Activated naive CD4-positive, alpha-beta T cell treated with anti-CD3 and anti-CD28 coated beads, Interleukin-2, amount 50 U/mL, for 72 hours (primary cell): ENCODE measurements at places on chromosomes 6 and 20.

DNA sequence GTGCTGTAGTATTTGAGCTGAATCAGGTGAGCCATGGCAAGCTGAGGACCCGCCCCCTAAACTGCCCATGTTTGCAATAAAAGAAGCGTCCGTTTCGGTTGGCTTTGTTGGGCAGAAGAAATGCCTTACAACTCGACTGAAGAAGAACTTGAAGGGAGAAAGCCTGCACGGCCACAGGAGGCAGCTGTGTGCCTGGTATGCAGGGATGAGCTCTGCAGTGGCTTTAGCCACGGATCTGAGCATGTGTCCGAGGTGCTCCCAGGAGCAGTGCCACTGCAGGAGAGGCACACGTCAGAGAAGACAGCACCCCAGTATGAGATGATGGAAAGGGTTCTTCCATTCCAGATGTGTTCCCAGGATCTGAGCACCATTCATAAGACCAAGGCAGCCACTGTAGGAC lies 23.5 kb downstream of the KIZ start:
- no peak for DNase-seq

GRCh38 chr6:133959667-133960368 lies 6.8 kb downstream of the TBPL1 start:
- DNase-seq = no peak

- no peak for DNase-seq
Measured at GRCh38 chr6:119156757-119157505, 78.5 kb upstream of the FAM184A start.

DNA sequence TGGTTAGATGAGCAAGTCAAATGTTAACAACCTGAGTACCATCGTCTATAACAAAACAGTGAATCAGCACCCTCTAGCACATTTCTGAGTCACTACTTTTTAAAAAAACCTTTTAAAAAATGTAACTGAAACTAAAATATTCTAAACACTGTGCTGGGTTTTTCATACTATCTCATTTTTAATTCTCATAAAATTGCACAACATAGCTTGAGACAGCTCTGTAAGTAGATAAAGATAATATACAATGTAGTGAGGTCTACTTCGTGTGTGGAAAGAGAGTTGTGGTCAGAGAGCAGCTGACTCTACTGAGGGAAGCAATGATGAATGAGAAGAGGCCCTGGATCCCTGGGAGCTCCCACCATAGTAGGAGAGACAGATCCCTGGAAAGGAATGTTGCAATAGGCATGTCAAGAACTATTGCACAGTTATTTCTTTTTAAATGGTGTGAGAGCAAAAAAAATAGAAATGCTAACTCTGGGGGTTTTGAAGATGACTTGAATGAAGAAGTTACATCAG lies 13.6 kb upstream of the CALHM6 start:
- no peak for DNase-seq

GRCh38 chr20:24938498-24938897 lies 10.6 kb upstream of the CST7 start:
- no peak for DNase-seq

GRCh38 chr6:161477876-161478425 lies 204.1 kb upstream of the AGPAT4 start:
- no peak for DNase-seq

GRCh38 chr6:36065916-36066315 lies 38.3 kb downstream of the MAPK14 start:
- no peak for DNase-seq

DNA sequence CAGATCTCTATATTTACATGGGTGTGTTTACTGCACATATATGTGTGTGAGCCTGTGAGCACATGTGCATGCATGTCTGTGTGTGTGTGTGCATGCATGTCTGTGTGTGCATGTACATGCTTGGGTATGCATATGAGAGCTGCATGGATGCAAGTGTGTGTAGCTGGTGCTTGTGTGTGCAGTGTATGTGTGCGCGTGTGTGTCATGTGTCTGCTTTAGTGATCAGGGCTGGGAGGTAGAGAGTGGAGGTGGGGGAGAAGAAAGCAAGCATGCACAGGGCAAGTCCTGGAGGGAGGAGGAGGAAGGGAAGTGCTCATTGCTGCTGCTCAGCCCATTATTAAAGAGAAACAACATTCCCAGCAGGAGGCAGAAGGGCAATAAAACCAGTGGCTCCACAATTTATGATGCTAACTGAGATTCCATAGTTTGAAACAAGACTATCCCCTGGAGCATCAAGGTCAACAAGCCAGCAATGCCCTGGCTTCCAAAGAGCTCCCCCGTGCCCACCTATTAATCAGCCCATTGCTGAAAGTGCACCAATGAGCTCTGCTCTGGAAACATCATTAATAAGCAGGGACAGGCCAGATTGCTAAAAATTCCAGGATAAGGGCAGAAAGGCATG lies 414.0 kb downstream of the MAFB start:
- no peak for DNase-seq

GRCh38 chr6:154509421-154510143 lies 903 bp downstream of the CNKSR3 start:
- DNase-seq = peak; percentile 39

GRCh38 chr6:167496707-167497106 lies 171.8 kb downstream of the TTLL2 start:
- DNase-seq = no peak

DNA sequence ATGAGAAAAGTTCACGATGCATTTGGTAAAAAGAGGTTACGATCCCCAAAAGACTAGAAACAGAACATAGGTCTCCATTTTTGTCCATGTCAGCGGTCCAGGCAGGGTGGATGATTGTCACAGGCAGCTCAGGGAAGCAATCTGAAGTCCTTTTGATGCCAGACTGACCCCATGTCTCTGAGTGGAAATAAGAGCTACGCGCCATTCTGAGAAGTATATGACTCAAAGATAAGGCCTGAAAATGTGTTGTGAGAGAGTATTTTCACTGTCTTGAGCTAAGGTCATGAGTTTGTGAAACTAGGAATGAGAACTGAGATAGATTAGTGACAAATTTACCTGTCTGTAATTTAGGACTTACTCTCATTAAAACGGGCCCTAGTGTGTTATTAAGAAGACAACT lies 69.5 kb downstream of the LYRM4 start:
- no peak for DNase-seq

DNA sequence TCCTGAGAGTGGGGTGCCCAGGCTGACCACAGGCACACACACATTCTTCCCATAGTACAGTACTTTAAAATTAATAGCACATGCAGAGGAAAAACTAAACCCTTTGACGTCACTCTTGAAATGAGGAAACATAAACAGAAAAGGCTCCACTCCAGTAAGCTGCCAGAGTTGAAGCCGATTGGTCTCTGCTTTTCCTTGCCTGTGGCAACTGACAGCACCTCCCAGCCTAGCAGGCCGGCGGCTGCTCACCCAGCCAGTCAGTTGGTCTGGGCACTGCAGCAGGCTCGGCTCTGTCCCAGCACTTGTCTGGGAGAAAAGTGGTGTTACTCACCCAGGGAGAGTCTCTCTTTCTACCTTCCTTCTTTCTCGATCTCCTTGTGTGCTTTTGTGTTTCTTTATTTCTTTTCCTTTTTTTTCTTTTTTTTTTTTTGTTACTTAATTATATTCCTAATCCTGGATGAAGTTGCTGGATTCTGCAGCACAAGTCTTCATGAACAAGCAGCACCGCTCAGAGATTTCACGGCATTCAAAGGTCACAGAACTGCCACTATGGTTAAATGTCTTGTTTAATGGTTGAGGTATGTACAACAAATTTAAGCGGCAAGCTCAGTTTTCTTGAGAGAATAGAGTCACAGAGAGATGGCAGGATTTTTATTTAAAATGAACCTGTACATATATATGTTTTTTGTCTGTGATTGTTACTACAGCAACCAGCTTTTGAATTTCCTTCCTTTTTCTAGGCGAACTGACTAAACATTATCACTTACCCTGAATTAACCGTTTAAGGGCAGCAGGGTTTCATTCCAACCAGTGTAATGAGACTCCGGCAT lies at the start of gene PDE7B:
PDE7B (plus strand) TSS at position 260 of the 830 bp plus-strand sequence.
- peak; percentile 33 for DNase-seq

GRCh38 chr6:145075425-145075824 lies 659.9 kb downstream of the EPM2A start:
- DNase-seq = no peak

GRCh38 chr6:16069222-16069621 lies 59.7 kb upstream of the MYLIP start:
- DNase-seq = no peak

DNA sequence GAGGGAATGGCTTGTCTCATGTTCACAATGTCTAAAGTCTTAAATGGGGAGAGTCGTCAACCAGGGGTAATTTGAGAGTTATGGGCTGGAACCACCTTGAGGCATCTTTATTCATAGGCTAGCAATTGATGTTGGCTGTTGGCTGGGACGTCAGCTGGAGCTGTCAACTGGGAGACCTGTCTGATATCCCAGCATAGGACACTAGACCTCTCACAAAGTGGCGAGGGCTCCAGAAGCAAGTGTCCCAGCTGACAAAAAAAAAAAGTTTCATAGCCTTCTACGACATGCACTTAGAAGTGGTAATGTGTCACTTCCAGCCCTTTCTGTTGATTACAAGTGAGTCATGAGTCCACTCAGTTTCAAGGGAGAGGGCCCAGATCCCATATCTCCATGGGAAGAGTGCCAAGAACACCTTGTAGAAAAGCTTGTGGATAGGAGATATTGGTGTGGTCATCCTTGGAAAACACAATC lies 278.0 kb downstream of the ESR1 start:
- no peak for DNase-seq

DNA sequence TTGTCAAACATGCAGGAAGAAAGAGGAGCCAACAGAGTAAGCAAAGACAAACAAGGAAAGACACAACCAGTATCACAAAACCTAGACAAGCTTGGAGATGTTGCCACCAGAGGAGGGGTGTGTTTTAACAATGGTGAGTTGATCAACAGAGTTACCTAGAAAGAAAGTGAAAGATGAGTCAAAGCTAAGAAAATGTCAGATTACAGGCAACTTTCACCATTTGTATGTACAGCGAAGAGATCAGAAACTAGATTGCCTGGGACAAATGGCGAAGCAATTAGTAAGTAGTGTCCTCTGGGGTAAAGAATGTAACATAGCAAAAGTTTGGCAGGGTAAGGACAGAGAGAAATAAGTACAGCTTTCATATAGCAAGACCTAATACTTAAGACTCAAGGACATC lies 51.6 kb upstream of the POU3F2 start:
- DNase-seq = no peak

DNA sequence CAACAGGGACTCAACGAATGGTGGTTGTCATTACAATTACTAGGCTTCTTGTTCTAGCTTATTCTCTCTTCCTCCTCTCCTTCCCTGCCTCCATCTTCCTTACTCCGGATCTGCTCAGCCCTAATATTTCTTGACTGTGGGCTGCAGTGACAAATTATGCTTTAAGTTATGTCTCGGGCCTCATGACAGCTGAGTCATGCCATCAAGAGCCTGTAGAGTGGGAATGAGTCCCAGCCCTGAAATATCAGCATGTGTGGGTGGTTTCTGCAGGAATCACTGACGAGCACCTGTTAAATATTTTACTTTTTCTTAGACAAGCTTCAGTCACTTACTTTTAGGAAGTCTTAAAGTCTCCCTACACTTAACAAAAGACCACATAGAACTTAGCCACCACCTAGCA lies 83.1 kb upstream of the CBLN4 start:
- no peak for DNase-seq

GRCh38 chr20:25470045-25470444 lies 62.6 kb downstream of the GINS1 start:
- DNase-seq = peak; percentile 47

DNA sequence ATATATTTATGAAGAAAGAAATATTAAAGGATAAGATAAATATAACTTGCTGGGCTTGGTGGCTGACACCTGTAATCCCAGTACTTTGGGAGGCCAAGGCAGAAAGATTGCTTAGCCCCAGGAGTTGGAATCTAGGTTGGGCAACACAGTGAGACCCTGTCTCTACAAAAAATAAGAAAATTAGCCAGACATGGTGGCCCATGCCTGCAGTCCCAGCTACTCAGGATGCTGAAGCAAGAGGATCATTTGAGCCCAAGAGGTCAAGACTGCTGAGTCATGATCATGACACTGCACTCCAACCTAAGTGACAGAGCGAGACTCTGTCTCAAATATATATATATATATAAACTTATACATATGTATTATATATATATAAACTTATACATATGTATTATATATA lies 164.0 kb downstream of the MRPL14 start:
- DNase-seq = no peak

DNA sequence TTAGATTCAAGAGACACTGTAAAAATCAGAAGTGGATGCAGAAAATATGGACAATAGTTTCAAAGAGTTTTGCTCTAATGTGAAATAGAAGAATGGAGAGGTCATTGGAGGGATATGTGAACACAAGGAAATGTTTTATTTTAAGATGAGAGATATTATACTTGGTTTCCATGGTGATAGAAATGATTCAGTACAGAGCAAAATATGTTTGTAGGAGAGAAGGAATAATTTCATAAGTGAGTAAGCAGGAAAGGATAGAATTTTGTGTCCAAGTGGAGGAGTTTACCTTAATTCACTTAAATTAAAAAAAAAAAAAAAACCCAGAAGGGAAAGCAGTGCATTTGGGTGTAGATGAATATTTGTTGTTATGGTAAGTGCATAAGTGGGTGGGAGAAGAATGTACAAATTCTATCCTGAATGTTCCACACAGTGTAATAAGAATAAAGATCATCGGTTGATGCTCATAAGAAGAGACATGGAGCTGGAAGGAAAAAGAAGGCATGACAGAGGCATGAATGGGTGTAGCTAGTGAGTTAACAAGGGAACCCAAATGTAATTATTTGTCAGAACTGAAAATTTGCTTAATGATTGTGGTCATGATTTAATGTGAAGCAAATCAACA lies 688.9 kb upstream of the GJE1 start:
- DNase-seq = no peak

DNA sequence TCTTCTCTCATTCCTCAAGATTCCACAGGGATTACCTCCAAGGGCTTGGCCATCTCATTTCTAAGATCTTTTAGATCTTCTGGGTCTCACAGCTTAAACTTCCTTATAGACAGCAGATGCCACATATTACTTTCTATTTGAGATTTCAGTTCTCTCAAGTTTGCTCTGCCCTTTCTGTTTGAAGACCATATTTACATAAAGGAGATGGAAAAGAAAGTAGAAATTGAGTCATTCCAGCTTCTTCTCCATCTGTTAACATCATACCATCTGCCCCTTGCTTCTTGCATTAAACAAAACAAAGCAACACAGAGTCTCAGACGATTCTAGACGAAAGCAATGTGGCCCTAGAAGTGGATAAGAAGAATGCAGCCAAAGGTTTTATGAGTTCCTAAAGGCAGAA lies 203.4 kb downstream of the TTLL2 start:
- DNase-seq = no peak

GRCh38 chr6:125198398-125198937 lies 44.9 kb downstream of the TPD52L1 start:
- DNase-seq = no peak

GRCh38 chr6:154926366-154926765 lies 68.7 kb upstream of the TIAM2 start:
- no peak for DNase-seq

GRCh38 chr6:136149311-136149710 lies 100.8 kb downstream of the MTFR2 start:
- no peak for DNase-seq

DNA sequence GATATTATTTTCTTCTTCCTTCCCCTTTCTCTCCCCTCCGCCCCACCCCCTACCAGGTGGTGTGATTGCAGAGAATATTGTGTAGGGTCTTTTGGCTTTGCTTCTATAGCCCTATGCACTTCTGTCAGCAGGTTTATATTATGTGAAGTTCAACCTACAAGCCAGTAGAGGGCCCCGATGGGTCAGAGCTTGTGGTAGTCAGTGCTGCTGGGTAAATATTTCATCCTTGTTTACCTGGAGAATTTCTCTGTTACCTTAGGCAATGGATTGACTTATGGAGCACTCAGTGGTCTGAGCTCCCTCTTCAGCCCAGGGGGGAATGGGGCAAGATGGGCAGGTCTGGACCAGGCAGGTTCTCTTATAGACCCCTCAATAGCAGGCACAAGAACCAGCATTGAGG lies 720.9 kb downstream of the GRIK2 start:
- no peak for DNase-seq
